ENCODE measurements at places on chromosomes 7 and 10. TPM values are rescaled to one million over a fixed set of nuclear protein-coding genes. Genes with fewer than 3 reads are reported as not detected.

SOSTDC1 gene
- 14.7 TPM for total RNA-seq

VTI1A gene
- 49.1 TPM for total RNA-seq

SH2D4B gene
- 0.23 TPM for total RNA-seq

DMBT1 gene
- total RNA-seq, result 0.38 TPM

ATP6V0A4 gene
- total RNA-seq, result 22.1 TPM

IRF5 gene
- 15.1 TPM for total RNA-seq

GRM3 gene
- total RNA-seq, result not detected

LRRC4 gene
- total RNA-seq, result 0.57 TPM

FFAR4 gene
- total RNA-seq, result 0.89 TPM

INMT gene
- total RNA-seq, result 1.3 TPM

EGR2 gene
- total RNA-seq, result 7.2 TPM

CAV2 gene
- total RNA-seq, result 108 TPM

MKX gene
- 0.53 TPM for total RNA-seq
